ENCODE measurements at places on chromosomes 2 and 18.

GRCh38 chr2:111199840-111200239, 79.1 kb downstream of the BCL2L11 start:
- no peak for DNase-seq

GRCh38 chr2:33785201-33786106, 186.4 kb upstream of the FAM98A start:
- no peak for DNase-seq

- no peak for DNase-seq
Measured at GRCh38 chr2:112168422-112169124, 30.4 kb downstream of the FBLN7 start.

DNA sequence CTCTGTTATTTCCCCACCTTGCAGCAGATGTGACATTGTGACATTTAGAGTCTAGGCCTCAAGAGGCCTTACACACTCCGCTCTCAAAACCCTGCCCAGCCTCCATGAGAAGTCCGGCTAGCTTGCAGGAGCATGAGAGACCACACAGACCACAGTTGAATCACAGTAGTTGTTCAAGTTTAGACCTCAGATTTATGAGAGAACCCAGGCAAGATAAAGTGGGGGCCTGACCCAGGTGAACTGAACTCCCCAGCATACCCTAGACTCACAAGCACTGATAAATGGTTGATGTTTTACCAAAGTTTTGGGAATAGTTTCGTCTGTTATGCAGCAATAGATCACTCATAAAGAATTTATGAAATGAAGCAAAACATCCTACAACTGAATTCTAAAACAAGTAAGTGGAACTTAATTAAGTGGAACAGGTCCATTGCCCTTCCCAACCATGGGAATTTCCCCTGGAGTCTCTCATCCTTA, 4.7 kb upstream of the STAT1 start:
- DNase-seq, result no peak

GRCh38 chr2:181313845-181314244, 143.3 kb upstream of the ITGA4 start:
- no peak for DNase-seq

DNA sequence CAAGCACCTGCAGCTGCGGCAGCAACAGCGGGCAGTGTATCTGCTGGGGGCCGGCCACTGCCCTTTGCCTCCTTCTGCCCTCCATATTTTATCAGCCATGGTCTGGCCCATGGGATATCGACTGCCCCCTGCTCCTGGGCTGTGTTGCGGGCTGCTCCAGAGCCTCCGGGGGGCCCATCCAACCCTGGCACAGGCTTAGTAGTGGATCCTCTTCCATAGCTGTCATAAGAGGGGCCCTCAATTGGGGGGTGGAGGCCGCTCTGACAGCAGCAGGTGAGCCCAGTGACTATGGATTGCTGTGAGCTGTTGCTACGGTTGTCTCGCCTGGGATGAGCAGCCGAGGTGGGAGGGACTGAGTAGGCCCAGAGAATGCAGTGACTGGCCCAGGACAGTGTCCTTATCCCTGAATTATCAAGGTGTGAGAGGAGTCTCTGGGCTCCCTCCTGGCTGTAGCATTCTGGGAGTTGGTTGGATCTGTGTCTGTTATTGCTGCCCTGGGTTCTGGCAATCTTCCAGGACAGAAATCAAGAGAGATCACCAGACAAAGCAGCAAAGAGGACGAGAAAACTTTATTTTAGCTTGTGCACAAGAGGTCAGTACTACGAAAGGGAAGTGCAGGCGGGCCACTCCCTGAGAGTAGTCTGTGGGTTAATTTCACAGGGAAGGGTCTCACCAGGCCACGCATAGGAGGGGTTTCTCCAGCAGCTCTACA, 145.1 kb downstream of the ASB1 start:
- no peak for DNase-seq

DNA sequence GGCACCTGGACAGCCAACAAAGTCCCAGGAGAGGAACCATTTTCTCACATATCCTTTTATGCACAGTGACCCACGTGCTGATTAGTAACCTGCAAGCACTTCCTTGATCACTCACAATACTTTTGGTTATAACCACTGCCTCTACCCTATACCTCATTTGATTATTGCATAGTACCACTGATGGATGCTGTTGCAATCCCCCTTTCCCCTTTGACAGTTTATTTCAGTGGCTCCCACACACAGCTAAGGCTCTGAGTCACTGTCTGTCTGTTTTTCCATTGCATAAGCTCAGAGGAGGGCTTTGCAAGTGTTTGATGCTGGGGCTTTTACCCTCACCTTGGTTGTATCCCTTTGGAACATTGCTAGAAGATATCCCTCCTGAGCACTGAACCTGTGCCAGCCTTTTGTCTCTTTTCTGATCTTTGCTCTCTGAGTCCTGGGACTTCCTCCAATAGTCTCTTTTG, 101.7 kb upstream of the RBBP8 start:
- DNase-seq, result no peak

DNA sequence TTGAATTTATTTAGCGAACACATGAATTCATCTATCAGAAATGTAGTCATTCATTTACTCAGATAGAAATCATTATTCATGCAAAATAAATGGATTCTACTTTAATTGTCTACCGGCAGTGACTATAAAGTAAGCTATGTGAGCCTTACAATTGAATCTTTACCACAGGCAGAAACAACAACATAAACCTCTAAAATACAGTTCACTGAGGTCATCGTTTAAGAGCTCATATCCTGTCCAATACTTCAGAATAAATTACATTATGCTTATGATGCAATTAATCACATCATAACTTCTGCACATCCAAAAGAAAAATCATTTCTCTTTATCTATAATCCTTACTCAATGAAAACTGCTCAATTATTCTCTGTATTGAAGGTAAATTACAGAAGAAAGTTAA, 244.7 kb downstream of the HNMT start:
- DNase-seq, result no peak

DNA sequence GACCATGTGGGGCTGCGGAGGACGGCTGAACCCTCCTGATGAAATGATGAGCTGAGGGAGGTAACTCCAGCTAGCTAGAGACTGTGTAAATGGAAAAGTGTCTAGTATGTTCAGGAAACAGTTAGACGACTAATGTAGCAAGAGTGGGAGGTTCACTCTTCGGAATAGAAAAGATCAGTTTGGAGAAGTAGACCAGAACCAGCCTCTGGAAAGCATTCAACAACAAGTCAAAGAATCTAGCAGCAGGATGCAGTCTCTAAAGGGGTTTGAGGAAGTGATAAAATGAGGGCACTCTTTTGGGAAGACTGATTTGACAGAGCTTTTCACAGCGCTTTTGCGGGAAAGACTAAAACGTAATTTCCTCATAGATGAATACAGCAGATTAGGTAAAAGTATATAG, 79.6 kb downstream of the GAREM1 start:
- DNase-seq, result no peak

GRCh38 chr18:9380101-9380500, 45.5 kb downstream of the TWSG1 start:
- no peak for DNase-seq

- DNase-seq, result no peak
Measured at GRCh38 chr2:157871415-157871814, 4.7 kb downstream of the ACVR1 start.

DNA sequence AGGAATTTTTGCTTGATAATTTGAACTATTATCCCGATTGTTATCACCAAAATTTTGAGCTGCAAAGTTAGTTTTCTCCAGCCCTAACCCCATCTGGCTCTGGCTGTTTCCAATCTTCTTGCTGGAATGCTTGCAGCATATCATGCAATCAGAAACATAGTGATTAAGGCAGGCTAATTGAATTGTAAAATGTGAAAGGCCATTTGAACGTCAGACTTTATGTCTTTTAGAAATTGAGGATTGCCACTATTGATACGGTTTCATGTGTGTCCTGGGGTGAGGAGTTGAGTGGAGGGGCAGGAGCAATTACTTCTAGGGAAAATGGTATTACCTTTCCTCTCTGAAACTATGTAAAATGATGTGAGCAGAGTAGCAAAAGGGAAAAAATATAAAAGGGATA, 1674.5 kb upstream of the LRRTM1 start:
- no peak for DNase-seq

DNA sequence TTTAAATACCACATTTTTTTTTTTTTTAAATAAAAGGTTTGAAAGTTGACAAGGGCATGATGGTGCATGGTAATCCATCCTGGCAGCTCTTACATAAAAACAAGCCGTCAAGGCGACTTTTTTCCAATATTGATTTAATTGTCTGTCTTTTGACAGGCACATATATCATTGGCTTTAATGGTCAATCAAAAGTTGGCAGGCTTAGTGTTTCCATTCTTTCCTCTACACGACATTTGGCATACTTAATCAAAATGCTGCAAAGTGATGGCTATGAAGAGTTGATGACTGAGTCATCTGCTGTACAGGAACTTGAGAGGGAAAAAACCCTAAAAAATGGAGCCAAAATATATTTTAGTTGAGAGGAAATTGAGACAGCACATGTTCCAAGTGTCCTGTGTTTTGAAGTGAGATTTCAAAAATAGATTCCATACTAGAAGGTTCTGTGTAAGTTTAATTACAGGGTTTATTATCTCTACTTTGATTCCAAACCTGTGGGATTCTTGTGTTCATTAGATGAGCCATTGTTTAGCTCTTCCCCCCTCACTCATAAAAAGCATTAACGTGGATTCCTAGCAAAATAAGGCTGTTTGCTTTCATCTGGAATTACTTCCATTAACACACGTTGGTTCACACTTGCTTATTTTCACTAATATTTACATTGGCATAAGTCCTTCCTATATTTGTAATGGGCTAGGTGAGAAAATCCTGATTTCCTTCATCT, 3.2 kb downstream of the TSHZ1 start:
- no peak for DNase-seq

GRCh38 chr2:181457741-181458425, 697 bp downstream of the ITGA4 start:
- peak; percentile 35 for DNase-seq

DNA sequence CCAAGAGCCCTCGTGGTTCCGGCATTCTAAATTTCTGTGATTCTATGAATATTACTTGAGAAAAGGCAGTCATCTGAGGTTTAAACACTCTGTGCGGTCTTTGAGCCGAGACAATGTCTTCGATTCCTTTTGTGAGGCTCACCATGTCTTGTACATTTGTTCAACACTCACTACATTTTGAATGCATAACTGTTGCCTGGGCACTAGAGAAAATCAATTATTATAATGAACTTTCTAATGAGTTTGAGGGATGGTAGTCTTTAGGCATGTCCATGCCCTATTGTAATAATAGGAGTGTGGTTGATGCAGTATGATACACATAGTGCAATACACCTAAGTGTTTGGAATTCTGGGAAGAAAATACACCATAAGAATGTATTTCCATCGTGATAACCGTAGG, 703.4 kb downstream of the MBD2 start:
- DNase-seq, result no peak

DNA sequence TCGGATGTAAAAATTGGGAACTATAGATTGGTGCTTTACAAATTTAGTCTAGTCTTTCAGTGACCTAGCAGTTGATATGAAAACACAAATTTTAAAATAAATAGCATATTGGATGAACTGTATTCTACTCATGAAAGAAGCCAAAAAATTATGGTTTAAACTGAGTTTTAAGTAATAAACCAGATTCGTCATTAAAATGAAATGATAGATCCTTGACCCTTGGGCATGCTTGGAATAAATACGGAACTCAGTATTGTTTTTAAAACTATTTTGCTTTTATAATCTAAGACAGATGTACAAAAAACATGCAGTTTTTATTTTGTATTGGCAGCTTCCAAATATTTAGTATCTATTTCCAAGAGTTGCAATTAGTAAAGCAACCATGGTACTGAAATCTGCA, 34.6 kb upstream of the TBR1 start:
- DNase-seq, result no peak

DNA sequence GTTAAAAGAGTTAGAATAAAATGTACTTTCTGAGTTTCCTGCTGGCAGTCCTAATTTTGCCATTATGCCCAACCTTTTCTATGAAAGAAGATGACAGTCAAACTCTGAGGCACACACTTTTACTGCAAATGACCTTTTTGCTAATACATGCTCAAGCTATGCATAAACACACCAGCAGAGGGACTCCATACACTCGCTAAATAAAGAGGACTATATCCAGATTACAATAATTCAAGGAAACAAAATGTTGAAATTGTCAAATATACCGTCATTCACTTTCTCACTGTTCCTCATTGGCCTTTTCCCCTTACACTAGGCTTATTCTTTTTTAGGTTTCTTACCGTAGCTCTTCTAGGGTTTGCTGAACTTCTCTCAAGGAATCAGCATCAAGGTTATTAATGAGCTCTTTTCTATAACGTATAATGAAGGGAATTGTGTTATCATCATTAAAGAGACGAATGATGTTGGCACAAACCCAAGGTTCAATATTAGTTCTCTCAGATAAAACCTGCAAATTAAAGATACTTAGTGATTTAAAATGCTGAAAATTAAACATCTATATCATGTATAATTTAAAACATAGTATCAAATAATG, 25.7 kb downstream of the SRBD1 start:
- DNase-seq, result no peak

DNA sequence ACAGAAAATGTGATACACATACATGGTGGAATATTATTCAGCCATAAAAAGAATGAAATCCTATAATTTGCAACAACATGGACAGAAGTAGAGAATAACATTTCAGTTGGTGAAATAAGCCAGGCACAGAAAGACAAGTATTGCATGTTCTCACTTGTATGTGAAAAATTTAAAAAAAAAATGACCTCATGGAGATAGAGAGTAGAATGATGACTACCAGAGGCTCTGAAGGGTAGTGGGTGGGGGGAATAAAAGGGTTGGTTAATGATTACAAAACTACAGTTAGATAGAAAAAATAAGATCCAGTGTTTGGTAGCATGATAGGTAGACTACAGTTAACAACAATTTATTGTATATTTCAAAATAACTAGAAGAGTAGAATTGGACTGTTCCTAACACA, 24.5 kb downstream of the PRKD3 start:
- no peak for DNase-seq

DNA sequence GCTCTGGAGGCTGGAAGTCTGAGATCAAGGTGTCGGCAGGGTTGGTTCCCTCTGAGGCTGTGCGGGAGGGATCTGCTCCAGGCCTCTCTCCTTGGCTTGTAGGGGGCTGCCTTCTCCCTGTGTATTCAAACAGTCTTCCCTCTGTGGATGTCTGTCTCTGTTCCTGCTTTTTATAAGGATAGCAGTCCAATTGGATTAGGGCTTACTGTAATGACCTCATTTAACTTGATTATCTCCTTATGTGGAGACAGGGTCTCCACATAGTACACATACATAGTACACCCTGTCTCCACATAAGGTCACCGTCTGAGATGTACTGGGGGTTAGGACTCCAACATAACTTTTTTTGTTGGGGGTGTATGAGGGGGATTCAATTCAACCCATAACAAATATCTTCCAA, 30.5 kb downstream of the TCF7L1 start:
- DNase-seq, result no peak

Data from stimulated activated CD4-positive, alpha-beta T cell treated with anti-CD3 and anti-CD28 coated beads, Interleukin-15, amount 100 ng/mL, for 1 hour (primary cell).